Cortex of kidney (tissue), 1 donor: ENCODE measurements at places on chromosomes 3 and 15.

- DNase-seq, result no peak
Observed at GRCh38 chr3:15519096-15519495, 2.4 kb downstream of the COLQ start.

DNA sequence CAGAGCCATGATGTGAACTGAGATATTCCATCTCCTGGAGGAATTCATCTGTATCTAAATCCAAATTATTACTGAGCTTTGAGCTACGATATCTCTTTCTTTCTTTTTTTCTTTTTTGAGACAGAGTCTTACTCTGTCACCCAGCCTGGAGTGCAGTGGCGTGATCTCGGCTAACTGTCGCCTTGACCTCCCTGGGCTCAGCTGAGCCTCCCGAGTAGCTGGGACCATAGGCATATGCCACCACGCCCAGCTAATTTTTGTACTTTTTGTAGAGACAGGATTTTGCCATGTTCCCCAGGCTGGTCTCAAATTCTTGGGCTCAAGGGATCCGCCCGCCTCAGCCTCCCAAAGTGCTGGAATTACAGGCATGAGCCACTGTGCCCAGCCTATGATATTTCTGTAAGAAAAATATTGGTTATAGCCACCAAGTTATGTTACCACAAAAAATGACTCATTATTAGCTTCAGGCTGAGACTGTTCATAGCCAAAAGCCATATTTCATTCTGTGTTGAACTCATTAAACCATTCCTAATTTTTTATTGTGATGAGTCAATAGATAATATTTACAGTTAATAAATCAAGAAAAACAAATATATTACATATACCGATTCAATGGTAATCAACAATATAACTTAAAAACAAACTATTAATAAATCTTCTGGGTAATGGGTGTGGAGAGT is 27.1 kb upstream of the SLC30A4 start:
- no peak for DNase-seq

DNA sequence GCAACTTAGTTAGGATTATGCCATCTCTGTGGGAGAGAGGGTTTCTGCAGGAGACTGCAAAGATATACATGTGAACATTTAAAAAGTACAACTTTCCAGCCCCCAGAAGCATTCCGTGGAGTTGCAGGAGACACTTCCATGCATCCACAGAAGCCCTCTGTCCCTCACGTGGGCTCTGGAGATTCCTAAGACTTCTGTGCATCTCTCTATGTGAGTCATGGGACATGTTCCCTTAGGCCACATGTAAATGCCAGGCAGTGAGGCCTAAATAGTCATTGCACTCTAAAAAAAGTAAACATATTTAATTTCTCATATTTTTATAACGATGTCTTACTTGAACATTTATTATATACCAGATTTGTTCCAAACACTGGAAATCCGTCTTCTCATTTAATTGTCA is 126.5 kb upstream of the ROPN1 start:
- DNase-seq, result no peak

GRCh38 chr3:120451272-120451761 is 525 bp upstream of the FSTL1 start:
- no peak for DNase-seq

DNA sequence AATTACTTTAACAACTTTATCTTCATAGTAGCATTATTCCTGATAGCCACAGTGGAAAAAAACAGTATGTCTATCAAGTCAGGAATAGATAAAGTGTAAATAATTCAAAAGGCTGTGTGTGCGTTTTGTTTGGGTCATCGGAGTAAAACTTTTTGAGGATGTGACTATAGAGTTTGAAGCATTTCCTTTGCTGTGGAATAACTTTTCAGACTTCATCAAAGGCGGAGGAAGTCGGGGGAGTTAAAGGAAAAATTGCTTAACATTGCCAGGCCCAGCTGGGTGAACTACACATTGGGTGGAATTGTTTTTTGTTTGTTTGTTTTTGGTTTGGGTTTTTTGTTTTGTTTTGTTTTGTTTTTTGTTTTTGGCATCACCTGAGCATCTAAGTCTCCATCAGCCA is 70.4 kb upstream of the CRTC3 start:
- DNase-seq, result no peak

DNA sequence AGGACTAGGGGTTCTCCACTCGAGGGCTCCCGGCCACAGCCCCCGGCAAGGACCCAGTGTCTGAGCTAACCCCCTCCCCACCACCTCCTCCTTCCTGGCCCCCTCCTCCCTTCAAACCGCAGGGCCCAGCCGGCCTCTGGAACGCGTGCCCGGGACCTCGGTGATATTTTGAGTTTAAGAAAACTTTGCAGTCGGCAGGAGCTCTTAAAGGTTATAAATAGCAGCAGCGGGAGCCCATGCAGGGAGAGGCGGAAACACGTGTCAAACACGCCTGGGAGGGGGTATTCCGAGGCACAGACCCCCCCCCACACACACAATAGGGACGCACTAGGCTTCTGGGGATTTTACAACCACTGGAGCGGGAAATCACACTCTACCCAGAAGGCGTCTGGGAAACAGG is 3.1 kb upstream of the PTH1R start:
- no peak for DNase-seq

DNA sequence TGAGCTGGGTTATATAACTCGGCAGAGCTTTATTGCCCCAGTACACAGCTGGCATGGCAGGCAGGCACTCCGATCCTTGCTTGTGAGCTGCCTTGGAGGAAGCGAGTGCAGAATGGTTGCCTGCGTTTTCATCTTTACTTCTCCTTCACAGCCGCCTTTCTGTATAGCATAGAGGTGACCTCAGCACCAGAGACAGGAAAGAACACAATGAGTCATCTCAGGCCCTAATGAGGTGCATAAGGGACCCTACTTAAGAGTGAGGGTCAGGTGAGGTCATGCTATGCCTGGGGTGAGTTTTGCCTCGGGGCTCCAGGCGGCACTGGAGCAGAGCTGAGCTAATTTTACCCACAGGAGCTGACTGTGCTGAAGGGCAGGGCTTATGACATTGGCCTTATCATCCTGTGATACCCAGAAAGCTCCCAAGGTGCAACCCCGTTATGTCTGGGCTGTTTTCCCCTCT is 43.5 kb downstream of the LPP start:
- DNase-seq, result no peak

- DNase-seq, result no peak
Observed at GRCh38 chr15:23518104-23518503, 47.4 kb upstream of the MKRN3 start.

- no peak for DNase-seq
Observed at GRCh38 chr15:78762985-78763795, 48.1 kb downstream of the ADAMTS7 start.

DNA sequence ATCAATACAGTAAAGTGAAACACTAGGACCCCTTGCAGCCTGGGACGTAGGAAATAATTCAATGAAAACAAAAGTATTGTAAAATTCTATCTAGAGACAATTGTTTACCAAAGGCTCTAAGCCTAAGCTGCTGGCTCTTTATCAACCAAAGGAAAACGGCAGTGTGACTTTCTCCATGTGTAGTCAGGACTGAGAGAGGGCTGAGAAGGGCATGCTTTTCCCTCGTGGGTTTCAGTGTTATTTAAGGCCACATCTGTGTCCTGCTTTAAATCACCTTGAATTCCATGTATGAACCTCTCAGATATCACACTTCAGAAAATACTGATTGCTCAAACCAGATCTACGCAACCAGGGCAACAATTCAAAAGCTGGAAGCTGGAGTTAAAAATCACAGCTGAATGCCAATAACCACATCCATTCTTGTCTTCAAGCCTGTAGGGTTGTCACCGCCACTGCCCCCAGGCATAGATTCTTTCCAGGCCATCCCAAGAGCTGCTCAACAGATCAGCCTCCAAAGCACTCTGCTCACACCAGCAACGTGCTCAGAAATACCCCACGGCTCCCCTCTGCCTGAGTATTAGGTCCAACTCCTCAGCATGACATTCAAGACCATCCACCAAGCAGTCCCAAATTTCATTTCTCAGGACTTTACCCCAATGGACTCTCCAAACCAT is 124.0 kb downstream of the SRGAP3 start:
- DNase-seq, result no peak

GRCh38 chr15:80106051-80106450 is 46.6 kb downstream of the ZFAND6 start:
- DNase-seq, result no peak

DNA sequence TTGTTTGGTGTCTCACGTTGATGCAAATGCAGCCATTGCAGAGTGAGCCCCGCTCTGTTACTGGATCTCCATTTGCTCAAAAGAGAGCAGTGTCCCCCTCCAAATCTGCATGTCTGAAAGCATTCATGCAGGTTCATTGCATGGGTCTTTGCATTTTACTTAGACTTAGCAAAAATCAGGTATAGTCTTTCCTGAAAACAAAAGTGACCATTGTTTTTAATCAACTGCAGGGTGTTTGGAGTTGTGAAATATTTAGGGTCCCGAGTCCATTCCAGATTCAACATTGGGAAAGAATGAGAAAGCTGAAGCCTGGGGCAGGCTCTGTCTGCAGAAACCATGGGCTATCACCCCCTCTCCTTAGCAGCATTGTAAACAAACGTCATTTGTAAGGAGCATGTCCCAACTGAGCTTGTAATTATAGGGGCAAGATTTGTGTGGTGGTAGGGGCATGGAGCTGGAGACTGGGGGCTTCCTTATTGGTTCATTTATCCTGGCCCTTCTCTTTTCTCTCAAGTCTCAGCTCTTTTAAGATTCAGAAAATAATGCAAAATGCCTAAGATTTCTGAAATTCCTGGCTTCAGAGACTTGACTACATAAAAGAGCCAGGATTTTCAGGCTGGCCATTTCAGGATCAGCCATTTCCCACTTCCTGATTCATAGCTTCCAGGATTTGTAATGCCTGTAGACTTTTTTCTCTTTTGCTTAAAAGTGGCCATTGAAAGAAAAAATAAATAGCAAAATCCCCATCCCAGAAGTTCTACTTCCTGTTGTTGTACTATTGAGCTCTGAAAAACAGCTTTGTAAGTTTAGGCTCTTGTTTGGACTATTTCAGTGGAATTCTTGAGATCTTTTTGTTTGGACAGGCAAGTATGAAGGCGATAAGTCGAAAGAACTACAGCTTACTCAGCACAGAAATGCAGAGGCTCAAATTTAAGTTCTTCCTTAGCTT is 23.0 kb downstream of the IGF1R start:
- DNase-seq, result no peak

DNA sequence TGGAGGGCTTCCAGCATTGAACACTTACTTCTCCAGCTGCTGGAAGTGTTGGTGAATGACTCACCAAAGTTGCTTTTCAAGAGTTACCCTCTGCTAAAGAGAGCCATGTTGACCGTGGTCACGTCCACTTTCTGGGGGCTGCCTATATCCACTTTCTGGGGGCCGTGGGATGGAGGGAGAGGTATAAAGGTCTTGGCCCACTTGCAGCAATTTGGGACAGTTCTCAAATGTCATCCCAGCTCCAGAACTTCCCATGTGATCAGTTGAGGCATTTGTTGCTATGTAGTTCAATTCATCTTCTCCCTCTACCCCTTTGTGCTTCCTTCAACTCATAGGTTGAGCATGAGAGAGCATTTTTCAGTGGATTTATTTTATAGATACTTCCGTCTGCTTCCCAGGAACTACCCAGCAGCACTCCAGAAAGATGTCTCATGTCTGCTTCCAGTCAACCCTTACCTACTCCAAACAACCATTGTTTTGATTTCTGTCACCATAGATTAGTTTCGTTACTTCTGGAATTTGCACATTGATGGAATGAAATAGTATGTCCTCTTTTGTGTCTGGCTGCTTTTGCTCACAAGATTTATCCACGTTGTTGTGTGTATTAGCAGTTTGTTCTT is 130.6 kb downstream of the TCF12 start:
- DNase-seq, result no peak

DNA sequence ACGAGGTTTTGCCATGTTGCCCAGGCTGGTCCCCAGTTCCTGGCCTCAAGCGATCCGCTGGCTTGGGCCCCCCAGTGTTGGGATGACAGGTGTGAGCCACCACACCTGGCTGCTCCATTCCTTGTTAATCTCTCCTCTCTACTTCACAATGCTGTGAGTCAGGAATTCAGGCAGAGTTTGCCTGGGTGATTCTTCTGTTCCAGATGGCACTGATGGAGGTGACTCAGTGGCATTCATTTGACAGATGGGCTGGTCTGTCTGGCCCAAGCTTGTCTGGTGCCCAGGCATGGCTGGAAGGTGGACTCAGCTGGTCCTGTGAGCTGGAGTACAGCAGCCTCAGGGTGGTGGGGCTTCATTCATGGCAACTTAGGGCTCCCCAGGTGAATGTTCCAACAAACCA is 43.2 kb downstream of the SLC6A20 start:
- DNase-seq, result no peak

- no peak for DNase-seq
Observed at GRCh38 chr3:63067999-63068645, 192.9 kb upstream of the CADPS start.

DNA sequence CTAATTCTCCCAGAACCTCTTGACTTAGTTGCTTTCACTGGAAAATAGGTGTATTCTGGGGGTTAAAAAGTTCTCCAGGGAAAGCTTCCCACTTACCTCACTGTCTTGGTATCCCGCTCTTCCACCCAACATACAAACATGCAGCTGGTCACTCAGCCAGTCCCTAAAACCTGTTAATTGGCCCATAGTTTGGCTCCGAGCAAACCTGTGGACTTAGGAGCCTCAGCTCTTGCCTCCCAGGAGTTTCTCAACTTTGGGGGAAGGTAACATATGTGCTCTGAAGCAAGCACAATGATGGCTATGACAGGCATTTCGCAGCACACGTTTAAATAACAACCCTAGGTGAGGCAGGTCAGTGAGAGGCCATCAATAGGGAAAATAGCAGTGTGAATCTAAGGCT is 25.8 kb upstream of the LRRFIP2 start:
- no peak for DNase-seq
